ENCODE measurements at places on chromosomes 3 and 15.

- DNase-seq = no peak
These were observed 352.4 kb downstream of the ROBO1 start for GRCh38 chr3:79415356-79415755.

DNA sequence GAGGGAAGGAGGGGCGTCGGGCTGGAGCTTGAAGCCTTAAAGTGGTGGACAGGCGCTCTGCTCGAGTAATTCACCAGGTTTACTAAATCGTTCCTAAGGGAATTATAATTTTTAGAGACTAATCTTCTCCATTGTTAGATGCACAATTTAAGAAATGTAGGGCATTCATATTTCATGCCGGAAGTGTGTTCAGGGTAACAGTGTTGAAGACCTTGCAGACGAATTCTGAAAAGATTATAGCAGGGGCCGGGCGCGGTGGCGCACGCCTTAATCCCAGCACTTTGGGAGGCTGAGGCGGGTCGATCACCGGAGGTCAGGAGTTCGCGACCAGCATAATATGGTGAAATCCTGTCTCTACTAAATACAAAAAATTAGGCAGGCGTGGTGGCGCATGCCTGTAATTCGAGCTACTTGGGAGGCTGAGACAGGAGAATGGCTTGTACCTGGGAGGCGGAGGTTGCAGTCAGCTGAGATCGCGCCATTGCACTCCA, 365 bp upstream of the GTF2A2 start:
- DNase-seq = no peak

- no peak for DNase-seq
These were observed 9.2 kb downstream of the ACAA1 start for GRCh38 chr3:38127611-38128302.

DNA sequence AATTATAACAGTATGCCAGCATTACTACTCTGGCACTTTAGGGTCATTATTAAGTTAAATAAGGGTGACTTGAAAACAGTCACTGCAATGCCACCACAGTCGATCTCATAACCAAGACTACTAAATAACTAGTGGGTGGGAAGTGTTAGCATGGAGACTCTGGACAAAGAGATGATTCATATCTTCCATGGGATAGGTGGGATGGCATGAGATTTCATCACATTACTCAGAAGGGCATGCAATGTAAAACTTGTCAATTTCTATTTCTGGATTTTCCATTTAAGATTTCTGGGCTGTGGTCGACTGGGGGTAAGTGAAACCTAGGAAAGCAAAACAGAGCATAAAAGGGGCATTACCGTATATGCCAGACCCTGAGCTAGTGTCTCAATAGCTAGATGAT, 538.9 kb upstream of the GRM7 start:
- DNase-seq = no peak

DNA sequence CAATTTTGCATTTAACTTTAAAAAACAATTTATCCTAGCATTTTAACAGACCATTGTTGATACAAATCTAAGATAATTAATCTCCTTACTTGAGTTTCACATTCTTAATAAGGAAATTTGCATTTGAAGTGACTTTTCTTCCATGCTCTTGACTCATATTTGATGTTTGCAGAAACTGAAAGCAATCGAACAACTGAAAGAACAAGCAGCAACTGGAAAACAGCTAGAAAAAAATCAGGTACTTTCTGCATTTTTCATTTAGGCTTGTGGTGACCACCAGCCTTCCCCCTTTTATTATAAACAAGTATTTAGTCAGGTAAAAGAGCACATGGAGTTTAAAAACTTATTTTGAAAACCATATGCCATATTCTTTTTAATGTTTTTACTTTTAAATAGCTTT, 20.1 kb upstream of the SELENOT start:
- no peak for DNase-seq

GRCh38 chr3:37163262-37164015, 10.9 kb downstream of the LRRFIP2 start:
- DNase-seq = peak; percentile 89

DNA sequence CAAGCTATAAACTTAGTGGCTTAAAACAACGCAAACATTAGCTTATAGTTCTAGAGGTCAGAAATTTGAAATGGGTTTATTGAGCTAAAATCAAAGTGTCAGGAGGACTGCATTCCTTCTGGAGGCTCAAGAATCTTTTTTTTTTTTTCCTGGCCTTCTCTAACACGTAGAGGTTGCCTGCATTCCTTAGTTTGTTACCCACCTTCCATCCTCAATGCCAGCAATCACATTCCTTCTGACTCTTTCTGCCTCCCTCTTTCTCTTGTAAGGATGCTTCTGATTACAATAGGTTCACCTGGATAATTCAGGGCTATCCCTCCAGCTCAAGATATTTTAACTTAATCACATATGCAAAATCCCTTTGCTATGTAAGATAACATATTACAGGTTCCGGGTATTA, 24.8 kb downstream of the REC114 start:
- DNase-seq = no peak

DNA sequence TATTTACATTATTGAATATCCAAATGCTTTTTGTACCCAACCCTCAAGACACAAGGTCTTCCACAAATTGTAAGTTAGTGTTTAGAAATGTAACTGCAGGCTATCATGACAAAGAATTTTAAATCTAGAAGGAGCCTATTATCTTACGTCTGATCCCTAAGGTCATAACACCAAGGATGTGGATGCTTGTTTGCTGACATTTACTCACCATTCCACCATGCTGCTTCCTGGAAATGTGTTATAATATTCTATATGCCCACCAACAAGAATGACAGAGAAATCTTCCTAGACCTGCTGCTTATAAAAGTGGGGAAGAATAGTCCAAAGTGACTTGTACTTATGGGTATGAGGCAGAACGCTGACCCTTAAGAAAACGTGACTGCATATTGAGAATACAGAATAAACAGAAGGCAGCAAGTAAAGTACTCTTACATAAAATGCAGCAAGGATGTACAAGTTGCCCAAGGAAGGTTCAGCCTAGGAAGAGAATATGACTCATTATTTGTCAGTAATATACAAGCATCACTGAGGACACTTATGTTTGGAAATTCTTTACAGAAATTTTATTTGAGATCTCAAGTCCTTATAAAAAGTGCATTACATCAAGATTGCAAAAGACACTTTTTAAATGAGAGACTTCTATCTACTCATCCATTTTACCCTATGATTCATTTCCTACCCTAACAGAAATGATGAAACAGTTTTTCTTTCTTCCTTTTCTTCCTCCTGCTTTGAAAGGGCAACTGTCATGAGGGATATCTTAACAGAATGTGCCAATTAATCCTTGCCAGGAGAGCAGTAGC, 59.6 kb downstream of the ESYT3 start:
- DNase-seq = peak; percentile 70

GRCh38 chr15:71337197-71337845, 222.1 kb downstream of the THSD4 start:
- DNase-seq = no peak

DNA sequence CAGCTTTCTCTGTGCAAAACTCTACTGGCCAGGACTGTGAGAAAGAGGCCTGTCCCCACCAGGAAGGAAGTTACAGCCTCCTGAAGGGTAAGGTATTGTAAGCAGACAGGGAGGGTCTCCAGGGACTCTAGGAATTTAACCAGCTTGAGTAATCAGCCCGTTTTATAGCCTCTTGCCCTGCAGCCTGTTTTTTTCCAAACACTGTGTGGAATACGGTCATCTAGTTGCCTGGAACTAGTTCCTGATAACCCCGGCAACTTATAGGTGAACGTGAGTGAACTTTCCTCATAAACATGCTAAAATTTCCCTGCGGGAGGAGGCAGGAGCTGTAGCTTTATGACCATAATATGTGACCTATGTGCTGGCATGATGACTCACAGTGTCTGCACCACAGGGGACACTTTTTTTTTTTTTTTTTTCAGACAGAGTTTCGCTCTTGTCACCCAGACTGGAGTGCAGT, 60.1 kb upstream of the DAZL start:
- DNase-seq = peak; percentile 46

GRCh38 chr3:46524008-46524407, 26.2 kb downstream of the RTP3 start:
- no peak for DNase-seq

- DNase-seq = peak; percentile 67
These were observed 10.5 kb upstream of the SH3GL3 start for GRCh38 chr15:83436513-83437158.

Measured in SK-MEL-5 (cell line).